Brain microvascular endothelial cell (primary cell): ENCODE measurements at places on chromosomes 12 and 14.
A peak's percentile ranks its signal among the peaks of the same experiment; 100 is the strongest.

- DNase-seq, result peak; percentile 58
Measured at GRCh38 chr12:105705765-105706164, 375.3 kb downstream of the C12orf75 start.

DNA sequence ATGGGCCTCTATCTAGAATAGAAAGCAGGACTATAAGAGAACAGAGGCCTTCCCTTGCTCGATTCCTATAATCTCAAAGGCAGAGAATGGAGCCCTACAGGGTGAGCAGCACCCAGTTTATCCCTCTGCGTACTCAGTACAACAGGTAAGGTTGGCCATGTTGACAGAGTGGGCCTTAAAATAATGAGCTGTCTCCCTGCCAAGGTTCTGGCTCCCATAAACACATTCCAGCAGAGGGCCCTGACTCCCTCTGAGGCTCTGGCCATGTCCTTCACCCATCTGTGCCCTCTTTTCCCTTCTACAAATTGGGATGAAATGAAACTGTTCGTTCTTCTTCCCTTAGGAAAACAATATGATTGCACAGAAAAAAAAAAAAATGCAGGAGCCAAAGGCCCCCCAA, 16.9 kb upstream of the PNMA1 start:
- DNase-seq, result no peak

GRCh38 chr14:90553921-90554336, 157.1 kb downstream of the CALM1 start:
- no peak for DNase-seq

GRCh38 chr12:60317361-60317760, 721.5 kb downstream of the SLC16A7 start:
- no peak for DNase-seq

- DNase-seq, result no peak
Measured at GRCh38 chr14:52121441-52121840, 52.6 kb upstream of the NID2 start.

DNA sequence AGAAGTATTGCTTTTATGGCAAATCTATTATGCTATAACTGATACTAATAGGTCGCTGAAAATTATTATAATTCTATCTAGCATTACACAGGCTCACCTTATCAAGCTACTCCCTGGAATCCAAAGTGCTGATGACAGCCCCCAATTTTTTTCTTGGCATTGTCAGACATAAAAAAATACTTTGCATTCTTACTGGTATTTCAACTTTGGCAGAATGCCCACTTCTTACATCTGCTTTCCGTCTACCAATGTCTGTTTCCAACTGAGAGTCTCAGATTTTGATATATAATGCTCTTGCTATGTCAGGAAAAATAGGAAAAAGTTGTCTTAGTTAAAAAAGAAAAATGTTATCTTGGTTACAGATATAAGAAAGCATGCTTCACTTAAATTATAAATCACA, 615.4 kb downstream of the C12orf50 start:
- DNase-seq, result peak; percentile 73

GRCh38 chr14:98954349-98955000, 317.5 kb downstream of the BCL11B start:
- DNase-seq, result no peak

- no peak for DNase-seq
Measured at GRCh38 chr14:39228509-39229221, 5.0 kb upstream of the MIA2 start.

GRCh38 chr12:2373307-2373706, 320.5 kb downstream of the CACNA1C start:
- DNase-seq, result no peak

DNA sequence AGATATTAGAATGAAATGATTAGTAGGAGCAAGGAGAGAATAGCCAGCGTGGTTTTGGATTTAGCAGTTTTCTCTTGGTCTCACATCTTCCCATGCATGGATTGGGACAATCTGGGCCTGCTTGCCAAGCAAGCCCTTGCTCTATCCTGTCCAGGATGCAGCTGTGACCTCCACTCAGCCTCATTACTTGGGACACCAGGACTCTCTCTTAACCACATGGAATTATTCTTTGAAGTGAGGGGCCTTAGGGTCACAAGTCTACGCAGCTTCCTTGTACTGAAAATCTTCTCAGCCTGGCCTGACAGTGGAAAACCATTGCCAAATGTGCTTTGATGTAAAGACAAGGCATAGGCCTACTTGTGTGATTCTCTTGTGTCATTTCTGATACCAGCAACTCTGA, 28.0 kb upstream of the DCN start:
- DNase-seq, result no peak

DNA sequence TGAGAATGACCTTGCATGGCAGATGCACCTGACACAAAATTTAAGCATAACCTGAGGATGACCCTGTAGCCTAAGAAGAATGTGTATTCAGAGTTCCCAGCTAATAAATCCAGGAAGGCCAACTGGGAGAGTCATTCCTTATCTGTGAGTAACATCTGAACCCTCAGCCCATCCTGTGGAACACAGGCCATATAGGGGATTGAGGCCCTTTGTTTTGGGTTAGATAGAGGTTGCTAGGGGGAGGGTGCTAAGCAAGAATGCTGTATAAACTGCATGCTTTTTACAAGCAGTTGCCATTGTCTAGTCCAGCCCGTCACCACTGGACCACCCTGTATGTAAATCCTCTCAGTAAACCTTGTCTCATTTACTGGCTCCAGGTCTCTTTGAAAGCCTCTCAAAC, 77.0 kb downstream of the BICD1 start:
- peak; percentile 48 for DNase-seq

GRCh38 chr12:72214163-72214562, 58.0 kb upstream of the TRHDE start:
- DNase-seq, result no peak

- peak; percentile 22 for DNase-seq
Measured at GRCh38 chr14:34971381-34971780, 11.4 kb upstream of the SRP54 start.

DNA sequence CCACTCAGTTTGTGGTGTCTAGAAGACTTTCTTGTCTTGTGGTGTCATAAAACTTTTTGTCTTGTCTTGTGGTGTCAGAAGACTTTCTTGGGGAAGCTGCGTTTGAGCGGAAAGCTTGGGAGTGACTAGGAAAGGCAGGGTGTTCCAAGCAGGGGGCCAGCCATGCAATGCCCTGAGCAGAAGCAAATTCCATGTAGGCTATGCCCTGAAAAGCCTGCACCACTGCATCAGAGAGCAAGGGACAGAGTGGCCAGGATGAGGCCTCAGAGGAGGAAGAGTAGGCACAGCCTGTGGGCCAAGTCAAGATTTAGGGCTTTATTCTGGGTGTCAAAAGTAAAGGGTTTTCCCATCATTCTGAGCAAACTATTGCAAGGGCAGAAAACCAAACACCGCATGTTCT, 14.5 kb downstream of the KRT8 start:
- no peak for DNase-seq

DNA sequence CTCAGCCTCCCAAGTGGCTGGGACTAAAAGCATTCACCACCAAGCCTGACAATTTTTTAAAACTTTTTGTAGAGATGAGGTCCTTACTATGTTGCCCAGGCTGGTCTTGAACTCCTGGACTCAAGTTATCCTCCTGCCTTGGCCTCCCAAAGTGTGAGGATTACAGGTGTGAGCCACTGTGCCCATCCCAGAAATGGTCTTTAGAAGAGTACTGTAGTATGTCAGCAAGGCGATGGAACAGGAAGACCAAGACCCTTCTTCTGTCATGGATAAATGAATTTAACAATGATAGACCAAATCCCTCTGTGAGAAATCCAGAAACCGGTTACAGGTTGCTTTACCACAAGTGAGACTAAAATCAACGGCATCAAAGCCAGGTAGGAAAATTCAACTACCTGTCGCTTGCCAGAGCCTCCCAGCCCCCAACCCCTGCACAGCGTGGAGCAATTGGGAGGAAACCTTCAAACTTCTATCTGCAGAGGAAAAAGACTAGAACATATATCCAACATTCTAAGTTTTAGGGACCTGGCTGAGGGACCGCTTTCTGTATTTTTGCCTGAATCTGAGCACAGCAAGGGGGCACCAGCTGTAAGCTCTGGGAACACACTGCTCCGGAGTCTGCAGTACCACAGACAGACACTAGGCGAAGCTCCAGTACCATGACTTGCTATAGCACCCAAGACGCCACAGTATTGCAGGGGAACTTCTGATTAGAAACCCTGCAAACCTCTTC, 51.3 kb downstream of the CPSF6 start:
- peak; percentile 86 for DNase-seq

DNA sequence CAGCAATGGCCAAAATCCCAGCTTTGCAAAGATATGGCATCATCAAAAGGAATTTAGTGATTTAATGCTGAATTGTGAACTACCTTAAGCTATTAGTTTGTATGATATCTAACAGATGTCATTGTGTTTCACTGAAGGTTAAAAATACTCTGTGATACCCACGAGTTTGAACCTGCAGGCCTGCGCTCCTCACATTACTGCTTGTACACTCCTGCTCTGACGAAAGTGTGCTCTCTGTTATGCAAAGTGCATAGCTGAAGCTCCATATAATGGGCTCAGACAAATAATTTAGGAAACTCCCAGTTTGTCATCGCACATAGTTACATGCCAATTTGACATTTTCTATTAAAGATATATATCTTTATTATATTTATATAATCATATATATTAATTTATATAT, 52.2 kb downstream of the SPPL3 start:
- no peak for DNase-seq

DNA sequence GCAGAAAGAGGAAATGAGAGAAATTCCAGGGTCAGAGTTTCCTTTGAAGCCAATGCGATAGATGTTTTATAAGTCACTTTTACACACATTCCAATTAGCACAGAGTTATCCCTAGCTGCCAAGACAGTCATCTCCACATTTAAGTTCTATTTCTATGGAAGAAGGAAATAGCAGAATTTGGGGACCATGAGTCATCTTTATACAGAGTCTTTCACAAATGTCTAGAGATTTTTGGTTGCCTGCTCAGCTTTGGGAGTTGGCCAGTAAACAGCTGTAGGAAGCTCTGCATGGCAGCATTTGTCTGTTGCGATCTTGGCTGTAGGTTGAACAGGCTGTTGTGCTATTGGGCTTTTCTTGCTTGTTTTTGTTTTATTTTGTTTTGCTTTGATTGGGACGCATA, 884.3 kb downstream of the GALC start:
- no peak for DNase-seq

GRCh38 chr14:52325630-52326029, 11.5 kb downstream of the PTGER2 start:
- no peak for DNase-seq

DNA sequence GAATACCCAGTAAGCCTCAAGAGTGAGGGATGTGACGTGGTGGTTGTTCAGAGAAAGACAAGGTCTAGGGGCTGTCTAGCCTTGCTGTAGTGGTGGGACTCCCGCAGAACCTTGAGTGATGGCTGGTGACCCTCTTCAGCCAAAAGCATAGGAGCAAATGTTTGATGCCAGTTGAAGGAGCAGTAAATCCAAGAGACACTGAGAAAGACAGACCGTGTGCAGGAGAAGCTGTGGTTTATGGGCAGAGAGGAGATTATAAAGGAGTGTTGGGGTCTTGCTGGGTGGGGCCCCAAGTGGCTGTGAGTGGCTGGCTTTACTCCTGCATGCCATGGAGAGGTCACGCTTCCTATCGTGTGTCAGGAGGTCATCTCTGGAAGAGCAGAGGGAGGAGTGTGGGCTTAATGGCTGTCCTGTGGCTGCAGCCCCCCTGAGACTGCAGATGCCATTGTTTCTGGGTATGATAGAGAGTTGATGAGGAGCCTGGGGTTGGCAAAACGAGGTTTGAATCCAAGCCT, 152.0 kb upstream of the CCND2 start:
- DNase-seq, result no peak

GRCh38 chr14:84312551-84312950, 1217.4 kb upstream of the FLRT2 start:
- DNase-seq, result no peak

DNA sequence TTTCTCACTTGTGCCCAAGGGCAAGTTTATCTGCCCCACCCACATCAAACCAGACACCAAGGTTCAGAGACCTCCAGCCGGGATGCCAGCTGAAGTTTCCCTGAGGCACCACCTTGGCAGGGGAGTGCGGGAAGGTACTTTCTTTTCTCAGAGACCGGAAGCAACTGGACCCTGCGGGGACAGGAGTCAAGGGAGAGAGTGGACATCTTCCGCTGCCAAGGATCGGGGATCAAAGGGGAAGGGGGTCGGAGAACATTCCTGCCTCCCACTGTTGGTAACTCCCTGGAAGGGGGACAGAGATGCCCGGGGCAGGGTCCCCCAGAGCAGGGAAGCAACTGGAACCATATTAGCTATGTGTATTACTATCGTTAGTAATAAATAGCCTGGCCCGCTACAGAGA, 161.8 kb downstream of the DICER1 start:
- no peak for DNase-seq

- DNase-seq, result no peak
Measured at GRCh38 chr14:93135399-93135798, 19.7 kb upstream of the ITPK1 start.

DNA sequence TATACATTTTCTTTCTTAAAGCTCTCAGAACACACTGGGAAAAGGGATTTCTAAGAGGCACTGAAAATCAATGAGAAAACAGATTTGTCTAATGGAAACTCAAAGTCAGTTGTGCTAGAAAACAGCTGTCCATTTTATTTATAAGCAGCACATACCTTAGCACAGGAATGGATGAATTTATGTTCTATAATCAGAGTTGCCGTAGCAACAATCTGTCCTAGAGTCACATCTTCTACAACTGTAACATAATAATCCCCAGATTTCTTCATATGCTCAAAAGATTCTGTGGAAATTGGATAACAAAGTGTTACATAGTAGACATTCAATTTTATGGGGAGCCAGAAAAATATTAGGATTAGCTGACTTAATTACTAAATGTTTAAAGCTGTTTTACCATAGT, 9.8 kb downstream of the GNPNAT1 start:
- DNase-seq, result no peak

DNA sequence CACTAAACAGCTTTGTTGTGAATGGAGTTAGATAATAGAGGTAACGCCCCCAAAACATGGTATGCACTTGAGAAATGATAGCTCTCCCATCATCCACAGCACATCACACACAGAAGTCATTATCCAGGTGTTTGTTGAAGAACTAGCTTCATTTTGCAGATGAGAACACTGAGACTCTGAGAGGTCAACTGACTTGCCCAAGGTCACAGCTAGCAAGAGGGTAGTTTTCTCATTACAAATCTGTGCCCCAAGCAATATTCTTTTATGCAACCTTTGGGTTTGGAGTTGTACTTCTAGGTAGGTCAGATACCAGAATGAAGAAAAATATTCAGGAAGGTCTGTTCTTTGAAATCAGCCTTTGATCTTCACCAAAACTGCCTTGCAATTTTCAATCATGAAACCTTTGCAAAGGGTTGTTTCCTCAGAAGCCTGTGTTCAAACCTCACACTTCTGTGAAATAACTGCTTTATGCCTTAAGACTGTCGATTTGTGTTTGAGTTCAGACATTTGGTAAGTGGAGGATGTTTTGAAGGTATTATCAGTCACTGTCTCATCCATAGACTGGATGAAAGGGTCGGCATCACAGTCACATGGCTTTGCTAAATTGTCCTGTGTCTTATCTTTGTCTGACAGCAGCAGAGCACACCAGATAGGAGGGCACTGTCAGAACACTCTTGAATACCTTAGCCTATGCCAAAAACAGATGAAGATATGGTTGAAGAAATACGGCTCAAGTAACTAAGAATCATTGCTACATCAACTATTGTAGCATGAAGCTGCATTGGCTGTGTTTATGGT, 233.2 kb upstream of the BTG1 start:
- DNase-seq, result no peak

- peak; percentile 18 for DNase-seq
Measured at GRCh38 chr12:131929581-131930456, 743 bp downstream of the PUS1 start.
